ENCODE measurements at places on chromosomes 3 and 15.

GRCh38 chr3:119227070-119227850 lies 13.4 kb downstream of the B4GALT4 start:
- no peak for DNase-seq

GRCh38 chr3:161770484-161771386 lies 274.1 kb downstream of the OTOL1 start:
- DNase-seq, result no peak

GRCh38 chr15:78914027-78914764 lies 30.6 kb downstream of the CTSH start:
- no peak for DNase-seq

DNA sequence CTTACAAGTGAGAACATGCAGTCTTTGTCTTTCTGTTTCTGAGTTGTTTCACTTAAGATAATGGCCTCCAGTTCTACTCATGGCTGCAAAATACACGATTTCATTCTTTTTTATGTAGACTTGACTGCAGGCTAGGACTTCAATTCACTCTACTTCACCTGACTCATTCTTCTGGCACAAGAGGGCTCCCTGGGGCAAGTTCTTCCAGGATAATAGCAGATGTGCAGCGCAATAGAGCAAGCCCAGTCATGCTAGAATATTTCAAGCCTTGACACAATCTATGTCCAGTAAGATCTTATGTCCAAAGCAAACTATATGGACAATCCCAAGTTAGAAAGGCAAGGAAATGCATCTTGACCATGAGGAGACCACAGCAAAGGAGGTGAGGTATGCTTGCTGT lies 211.7 kb upstream of the GADL1 start:
- DNase-seq, result no peak

DNA sequence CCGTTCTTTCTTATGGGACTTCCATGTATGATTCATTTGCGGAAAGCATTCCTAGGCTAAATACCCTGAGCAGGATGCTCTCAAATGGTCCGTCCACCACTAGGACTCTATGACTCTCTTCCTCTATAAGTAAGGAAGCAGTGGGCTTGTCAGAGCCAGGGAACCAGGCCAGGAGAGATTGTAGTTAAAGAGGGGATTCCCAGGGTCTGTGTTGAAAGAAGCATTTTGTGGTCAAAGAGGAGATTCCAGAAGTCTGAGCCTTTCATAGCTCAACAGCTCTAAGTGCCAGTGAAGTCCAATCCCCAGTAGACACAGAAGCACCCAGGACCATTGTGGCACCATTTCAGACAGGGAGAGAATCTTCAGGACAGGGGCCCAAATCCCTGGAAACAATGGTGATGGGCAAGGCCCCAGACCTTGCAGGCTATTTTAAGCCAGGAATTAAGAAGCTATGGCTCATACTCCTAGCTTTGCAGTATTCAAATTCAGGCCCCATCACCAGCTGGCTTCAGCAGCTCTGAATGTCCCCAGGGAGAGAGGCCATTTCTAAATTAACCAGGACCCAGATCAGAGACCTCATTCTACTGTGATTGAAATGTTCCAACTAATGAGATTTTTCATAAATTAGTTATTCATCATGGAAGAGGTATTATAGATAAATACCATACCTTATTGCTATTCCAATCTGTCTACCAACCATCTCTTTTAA lies 81.7 kb downstream of the CD47 start:
- no peak for DNase-seq

- DNase-seq, result peak; percentile 34
Measured at GRCh38 chr3:46663591-46664135, 29.8 kb downstream of the ALS2CL start.

- DNase-seq, result no peak
Measured at GRCh38 chr3:129002573-129003569, 1.8 kb downstream of the EFCC1 start.

GRCh38 chr15:50390554-50391264 lies 33.5 kb upstream of the USP8 start:
- DNase-seq, result no peak

- no peak for DNase-seq
Measured at GRCh38 chr15:72866182-72866581, 82.6 kb upstream of the ADPGK start.

DNA sequence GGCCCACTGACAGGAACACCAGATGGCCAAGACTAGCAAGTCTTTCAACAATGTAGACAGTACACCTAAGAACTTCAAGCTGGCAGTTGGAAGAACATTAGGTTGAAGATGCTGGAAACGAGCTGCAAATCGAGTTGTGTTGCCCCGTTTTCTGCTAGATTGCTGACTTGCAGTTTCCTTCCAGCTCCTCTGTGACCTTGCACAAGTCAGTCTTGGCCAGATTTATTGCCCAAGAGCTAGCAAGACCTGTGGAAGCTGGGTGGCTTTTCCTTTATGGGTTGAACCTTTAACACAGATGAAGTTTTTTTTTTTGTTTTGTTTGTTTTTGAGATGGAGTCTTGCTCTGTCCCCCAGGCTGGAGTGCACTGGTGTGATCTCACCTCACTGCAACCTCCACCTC lies 2.9 kb upstream of the RBM6 start:
- no peak for DNase-seq
